ENCODE measurements at places on chromosomes 2 and 18.

DNA sequence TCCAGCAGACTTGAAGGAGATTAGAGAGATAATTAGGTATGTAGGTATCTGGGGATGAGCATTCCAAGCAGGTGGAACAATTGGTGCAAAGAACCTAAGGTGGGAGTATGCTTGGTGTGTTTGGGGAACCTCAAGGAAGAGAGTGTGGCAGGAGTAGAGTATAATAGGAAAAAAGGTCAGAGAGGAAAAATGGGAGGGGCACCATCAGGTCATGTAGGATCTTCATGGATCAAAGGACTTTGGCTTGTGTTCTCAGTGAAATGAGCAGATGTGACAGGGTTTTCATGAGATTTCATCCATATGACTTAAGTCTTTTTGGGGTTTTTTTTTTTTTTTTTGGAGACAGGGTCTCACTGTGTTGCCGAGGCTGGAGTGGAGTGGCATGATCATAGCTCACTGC is 47.3 kb downstream of the RBBP8 start:
- DNase-seq = no peak

DNA sequence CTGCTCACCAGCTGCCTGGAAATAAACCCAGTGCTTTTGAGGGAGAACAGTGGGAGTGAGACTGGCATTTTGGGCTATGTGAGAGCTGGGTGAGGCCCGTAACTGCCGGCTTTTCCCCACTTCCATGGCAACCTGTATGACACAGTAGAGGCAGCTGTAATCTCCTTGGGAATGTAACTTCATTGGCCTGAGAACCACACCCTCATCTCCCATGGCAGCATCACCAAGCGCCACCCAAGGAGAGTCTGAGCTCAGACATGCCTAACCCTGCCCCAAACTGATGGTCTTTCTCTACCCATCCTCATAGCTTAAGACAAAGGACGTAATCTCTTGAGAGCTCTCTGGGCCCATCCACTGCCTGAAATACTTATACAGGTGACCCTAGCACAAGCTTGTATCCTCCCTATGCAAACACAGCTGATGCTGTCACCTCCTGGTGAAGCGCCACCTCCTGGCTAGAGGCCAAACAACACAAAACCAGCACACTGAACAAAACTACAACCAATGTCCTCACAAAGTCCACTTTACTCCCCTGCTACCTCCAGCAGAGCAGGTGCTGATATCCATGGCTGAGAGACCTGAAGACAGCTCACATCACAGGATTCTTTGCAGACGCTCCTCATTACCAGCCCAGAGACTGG is 763.4 kb upstream of the NRXN1 start:
- no peak for DNase-seq

DNA sequence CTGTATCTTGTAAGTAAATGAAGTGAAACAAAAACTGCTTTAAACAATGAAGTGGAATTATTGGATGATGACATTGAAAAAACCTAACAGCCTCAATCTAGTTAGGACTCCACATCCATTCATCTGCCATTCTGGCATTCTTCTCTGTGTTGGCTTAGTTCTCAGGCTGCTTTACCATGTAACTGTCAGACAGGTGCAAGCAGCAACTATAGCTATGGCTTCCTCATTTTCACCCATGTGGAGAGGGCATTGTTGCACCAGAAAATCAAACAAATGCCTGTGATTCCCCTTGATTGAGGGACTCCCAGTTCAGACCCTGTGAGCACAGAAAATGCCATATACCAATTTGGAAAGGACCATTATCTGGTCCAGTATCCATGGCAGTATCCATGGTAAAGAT is 129.5 kb upstream of the NYAP2 start:
- no peak for DNase-seq

- no peak for DNase-seq
Observed at GRCh38 chr18:4789506-4789905, 334.4 kb upstream of the DLGAP1 start.

DNA sequence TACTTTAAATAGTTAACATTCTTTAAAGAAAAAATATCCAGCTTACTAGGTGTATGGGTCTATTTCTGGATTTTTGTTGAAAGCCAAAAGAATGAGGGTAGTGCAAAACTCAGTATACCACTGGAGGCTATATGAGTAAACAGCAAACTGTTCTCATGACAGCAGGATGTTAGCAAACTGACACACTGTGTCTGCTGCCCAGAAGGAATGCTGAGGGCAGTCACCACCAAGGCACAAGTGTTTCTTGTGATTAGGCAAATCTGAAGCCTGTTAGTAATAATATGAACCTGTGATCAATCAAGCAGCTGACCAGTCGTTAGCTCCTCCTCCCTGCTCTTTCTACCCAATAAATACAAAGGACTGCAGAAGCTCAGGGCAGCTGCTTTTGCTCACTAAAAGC is 50.5 kb upstream of the SULT1C3 start:
- DNase-seq = no peak

GRCh38 chr18:22650247-22650646 is 232.5 kb upstream of the CTAGE1 start:
- no peak for DNase-seq

- DNase-seq = no peak
Observed at GRCh38 chr2:31127931-31128330, 10.3 kb downstream of the GALNT14 start.

- no peak for DNase-seq
Observed at GRCh38 chr2:215722125-215722524, 286.3 kb upstream of the FN1 start.

DNA sequence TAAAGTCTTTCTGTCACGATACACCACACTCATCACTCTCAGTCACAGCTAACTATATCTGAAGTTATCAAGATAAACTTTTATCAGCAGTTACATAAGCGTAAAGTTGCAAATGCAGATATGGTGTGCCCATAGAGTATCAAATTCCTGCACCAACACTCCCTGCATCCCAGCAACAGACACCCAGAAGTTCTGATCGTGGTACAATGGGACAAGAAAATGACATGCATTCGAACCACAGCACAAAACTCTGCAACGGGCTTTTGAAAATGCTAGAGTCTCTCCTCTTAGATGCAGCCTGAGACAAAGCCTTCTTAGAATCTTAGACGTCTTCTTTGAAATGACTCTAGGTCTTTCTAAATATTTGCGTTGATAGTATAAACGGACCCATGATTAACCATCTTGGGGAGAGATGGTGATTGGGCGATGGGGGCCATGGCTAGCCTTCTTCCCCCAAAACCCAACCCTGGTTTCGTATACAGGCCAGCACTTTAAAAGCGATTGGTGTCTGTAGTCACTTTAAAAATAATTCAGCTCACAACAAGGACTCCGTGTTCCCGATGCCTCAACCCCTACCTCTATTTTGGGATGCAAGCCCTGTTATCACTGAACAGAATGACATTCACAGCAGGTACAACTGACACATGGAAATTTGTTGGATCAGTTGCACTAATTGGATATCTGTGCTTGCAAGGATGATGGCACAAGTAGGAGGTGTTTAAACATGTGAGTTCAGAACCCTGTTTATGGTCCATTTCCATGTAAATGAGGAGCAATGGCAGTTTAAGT is 286.6 kb downstream of the MYT1L start:
- no peak for DNase-seq

- no peak for DNase-seq
Observed at GRCh38 chr2:62871506-62871905, 166.0 kb downstream of the EHBP1 start.

DNA sequence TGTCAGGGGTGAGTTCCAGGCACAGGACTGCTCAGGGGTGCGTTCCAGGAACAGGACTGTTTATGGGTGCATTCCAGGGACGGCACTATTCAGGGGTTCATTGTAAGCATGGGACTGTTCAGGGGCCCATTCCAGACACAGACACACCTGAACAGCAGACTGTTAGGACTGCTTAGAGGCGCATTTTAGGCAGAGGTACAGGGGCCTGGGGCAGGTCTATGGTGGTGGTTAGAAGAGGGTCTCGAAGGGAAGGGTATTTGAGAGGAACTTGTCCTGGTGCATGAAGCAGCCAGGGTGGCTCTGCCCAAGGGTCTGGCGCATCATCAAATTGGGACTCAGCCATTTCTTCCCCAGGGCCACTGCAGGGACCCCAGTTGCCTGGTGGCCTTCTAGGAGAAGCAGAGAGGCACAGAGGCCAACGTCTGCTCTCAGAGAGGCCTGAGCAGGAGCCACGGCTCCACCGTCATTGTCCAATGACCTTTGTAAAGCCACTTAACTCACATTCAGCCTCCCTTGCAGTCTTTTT is 14.8 kb upstream of the MLPH start:
- no peak for DNase-seq

DNA sequence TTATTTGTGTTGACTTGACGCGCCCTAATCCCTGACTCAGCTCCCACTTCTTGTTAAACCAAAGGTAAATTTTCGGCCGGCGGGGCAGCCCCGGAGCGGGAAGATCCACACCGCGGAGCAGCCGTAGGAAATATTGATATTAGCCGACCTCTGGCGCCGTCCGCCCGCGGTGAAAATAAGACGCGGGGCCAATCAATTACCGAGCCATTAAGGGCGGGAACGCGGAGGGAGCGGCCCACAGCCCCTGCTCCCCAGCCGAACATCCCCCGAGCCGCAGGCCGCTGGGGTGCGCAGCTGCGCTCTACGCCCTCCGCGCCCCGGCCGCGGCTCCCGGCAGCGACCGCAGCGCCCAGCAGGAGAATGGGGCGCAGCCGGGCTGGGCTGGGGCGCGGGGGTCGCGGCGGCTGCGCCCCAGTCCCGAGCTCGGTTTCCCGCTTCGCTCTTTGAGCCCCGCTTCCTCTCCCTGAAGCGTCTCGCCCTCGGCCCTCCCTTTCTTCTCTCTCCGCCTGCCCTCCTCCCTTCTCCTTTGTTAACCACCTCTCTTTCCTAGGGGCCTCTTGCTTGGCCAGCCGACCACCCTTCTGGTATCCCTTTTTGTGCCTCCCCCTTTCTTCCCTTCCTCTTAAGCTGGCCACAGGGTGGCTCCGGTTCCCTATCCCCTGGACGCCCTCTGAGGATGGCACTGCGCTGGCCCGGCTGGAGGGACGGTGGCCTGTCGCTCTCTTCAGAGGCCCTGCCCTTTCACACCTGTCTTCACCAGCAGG is 40.9 kb downstream of the CELF4 start:
- DNase-seq = no peak

GRCh38 chr18:48541747-48542400 is 3.0 kb downstream of the CTIF start:
- DNase-seq = no peak

DNA sequence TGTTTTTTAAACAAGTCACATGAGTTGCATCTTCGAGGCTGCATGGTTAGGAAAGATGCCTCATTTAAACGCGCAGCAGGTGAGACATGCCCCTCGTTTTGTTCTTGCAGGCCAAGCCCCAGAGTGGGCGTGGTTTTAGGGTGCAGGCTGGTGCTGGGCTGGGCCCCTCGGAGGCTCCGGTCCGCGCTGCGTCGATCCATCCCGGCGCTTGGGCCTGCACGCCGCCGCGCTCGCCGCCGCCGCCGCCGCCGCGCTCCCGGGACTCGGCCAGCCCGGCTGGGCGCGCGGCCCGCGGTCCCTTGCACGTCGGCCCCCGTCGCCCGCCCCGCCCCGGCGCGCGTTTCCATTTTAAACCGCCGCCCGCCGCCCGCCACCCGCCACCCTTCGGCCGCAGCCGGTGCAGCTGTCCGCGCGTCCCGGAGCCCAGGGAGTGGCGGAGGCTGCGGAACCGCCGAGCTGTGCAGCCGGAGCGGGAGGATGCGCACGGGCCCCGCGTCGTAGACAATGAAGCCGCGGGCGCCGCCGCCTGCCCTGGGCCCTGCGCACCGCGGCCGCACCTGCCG is 175.5 kb downstream of the AGAP1 start:
- DNase-seq = no peak

DNA sequence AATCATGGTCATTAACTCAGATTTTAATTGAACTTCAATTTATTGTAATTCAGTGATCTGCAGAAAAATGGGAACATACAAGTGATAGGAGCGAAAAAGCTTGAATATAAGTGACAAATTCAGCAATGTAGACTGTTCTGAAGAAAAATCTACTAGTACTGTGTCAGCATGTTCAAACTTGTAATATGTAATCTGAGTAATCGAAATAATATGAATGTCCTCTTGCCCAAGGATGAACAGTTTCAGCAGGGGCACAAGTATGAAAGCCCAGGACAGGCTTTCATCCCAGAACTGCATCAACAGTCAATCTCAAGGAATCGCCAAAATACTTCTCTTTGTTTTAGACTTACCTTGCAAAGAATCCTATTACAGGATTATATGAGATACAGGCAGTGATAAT is 1110.5 kb downstream of the LRP1B start:
- DNase-seq = no peak

GRCh38 chr2:191325651-191326365 is 80.6 kb downstream of the MYO1B start:
- DNase-seq = no peak

DNA sequence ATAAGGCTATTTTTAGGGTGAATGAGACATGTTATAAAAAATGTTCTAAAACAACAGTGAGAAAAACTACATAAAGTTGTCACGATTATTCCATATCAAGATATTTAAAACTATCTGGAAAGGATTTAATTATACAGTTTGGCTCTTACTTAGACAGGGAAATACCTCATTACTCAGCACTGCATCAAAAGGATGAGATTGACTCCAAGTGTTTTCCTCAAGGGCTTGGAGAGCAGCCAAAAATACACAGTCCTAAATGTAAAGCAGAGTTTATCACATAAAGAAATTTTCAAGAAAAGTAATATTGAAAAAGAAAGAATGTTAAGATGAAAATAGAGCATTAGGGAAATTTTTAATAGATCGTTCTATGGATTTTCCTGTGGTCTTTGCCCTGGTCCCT is 285.5 kb upstream of the NETO1 start:
- no peak for DNase-seq

- no peak for DNase-seq
Observed at GRCh38 chr18:54251606-54252390, 17.5 kb upstream of the POLI start.

DNA sequence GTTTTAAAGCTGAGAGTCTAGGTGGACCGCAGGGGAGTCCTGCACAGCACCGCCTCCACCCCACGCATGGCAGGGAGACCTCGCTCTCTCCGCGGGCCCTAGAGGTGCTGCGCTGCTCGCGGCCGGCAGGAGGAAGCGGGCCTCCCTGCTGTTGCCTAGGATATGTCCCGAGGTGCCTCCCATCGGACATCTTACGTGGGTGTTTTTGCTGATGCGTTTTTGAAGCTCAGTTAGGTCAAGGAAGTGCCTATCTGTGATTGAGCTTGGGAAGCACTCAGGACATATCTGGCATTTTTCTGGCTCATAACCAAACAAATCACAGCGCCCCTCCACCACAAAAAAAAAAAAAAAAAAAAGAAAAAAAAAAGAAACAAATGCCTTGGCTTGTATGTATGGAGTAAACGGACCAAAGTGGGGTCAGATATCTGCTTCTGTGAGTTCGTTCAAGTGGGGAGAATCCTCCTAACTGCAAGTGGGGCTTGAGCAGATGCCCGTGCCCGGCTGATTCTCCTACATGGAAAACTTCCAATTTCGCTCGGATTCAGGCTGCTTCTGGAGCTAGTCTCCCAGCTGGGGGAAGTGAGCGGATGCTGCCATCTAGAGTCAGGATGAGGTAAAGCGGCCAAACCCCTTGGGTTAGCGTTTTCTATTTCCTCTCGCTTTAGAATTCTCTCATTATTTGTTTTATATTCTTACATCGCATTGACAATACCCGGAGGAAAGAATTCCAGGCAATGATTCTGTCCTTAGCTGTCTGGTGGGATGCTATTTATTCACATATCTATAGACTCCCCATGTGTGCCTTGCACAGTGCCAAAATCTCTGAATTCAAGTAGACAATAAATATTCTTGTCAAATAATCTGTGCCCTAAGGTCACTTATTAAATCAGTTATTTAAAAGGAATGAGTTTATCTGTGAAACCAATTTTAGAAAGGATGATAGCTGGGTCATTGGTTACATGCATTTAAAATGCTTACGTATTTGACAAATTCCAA is 95.3 kb downstream of the CD8B2 start:
- peak; percentile 72 for DNase-seq
